ENCODE measurements at places on chromosomes 2 and 18.

DNA sequence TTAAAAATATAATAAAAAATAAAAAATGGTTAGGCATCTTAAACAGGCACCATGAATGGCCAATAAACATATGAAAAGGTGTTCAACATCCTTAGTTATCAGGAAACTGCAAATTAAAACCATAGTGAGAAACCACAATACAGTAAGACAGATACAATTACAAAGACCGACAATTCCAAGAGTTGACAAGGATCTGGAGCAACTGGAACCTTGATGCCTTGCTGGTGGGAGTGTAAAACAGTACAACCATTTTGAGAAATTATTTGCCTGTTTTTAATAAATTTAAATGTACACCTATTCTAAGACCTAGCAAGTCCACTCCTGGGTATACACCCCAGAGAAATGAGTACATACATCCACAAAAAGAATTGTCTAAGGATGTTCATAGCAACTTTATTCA is 49.1 kb downstream of the NGEF start:
- DNase-seq, result no peak

DNA sequence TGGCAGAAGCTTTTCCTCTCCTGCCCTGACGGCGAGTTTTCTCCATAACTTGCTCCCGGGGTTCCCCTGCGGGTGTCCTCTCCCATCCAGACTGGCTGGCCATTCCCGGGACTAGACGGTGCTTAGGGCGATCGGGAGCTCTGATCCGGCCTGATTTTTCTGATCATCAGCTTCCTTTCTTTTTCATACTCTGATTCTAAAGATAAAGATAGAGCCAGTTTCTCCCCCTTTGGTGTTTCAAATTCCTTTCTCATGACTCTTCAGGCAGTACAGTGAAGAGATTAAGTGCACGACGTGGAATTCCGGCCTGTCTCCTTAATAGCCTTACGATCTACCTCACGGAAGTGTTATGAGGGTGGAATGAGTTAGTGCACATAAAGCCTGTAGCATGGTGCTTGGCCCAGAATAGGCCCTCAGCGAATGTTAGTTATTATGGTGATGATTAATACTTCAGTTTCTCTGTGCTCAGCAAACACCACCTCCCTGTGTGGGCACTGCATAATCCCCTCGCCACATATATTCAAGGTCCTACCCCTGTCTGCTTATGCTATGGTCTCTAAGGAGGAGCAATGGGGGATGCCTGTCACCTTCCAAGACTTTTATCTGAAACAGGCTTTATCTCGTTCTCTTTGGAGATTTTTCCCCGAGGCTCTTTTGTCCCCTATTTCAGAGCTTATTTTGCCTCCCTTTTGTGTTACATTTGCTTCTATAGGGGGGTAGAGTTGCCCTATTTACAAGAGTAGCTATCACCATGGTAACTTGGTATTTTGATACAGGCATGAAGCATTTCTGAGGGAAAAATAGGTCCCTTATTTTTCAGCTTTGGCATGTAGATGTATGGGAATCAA is 254.8 kb downstream of the CDH2 start:
- no peak for DNase-seq

- DNase-seq, result no peak
Measured at GRCh38 chr18:11982981-11983380, 1.7 kb downstream of the IMPA2 start.

DNA sequence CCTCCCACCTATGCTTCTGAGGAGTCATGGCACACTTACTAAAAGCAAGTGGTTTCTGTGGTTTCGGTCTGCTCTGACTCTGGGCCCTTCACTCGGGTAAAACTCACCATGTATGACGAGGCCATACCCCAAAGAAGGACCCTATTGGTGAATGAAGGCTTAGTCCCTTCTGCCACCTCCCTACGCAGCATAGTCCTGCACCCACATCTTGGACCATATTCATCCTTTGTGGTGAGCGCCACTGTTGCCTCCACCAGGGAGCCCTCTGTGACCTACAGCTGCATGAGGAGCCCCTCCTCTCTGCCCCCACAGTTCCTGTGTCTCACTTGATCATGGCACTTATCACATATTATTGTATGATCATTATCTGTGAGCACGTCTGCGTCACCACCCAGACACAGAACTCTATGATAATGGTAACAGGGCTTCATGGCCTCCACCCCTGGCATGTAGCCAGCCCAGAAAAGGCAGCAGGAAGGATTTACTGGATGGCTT is 113.3 kb downstream of the TFCP2L1 start:
- no peak for DNase-seq

DNA sequence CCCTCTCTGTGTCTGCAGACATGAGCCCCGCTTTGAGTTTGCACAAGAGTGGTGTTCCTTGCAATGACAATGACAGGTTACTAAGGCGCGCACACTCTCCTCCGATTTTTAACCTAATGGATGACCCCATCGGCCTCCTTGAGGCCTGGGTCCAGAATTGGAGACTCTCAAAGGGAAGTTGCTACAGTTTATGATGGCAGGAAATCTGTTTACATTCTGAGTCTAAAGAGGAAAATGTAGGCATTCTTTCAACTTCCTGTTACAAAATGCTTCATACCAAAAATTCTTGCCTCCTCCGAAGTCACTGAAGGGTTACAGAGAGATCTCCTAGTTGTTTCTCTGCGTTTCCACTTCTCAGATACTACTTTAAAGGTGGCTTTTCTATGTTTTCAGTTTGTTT is 225.3 kb upstream of the AGAP1 start:
- DNase-seq, result no peak

DNA sequence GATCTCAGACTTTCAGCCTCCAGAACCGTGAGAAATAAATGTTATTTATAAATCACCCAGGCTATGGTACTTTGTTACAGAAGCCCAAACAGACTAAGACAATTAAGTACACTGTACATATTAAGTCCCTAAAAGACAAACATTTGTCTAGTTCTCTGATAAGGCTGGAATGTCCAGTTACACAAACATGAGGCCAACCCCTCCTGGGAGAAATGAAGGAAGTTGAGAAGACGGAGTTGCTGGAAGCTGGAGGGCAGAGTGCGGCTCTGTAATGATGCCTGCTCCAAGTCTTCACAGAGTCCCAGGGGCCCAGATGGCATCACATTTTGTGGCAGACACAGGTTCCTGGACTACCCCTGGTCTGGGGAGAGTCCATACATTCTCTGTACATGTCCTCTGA is 79.2 kb upstream of the ST8SIA3 start:
- DNase-seq, result no peak

- no peak for DNase-seq
Measured at GRCh38 chr2:187271825-187272224, 176.2 kb downstream of the CALCRL start.

- DNase-seq, result peak; percentile 81
Measured at GRCh38 chr2:234981197-234982095, 29.6 kb downstream of the SH3BP4 start.

DNA sequence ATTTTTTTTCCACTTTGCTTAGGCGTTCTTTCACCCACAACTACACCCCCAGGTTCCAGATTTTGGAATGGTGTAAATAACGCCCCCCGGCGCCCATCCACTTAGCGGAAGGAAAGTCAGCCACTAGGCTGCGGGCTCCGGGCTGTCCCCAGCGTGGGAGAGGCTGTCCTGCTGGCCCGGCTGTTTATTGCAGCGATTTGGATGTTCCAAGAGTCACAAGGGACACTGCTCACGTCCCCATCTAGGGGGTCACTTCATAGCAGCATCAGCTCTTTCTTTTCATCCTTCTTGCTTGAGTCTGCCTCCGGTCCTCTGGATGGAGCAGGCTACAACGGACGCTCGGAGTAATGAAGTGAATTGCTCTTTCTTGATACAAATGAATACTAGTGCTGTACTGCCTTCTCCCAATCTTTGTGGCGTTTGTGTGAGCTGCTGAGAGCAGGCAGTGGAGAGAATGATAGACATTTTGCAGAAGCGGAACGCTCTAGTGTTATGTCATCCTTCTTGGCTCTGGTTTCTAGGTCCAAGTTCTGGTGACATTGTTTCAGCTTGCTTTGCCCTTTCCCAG is 50.7 kb upstream of the PAIP2B start:
- peak; percentile 59 for DNase-seq

- no peak for DNase-seq
Measured at GRCh38 chr2:161131804-161132203, 28.4 kb upstream of the TANK start.

GRCh38 chr2:181552808-181553207 is 95.6 kb downstream of the ITGA4 start:
- DNase-seq, result no peak

DNA sequence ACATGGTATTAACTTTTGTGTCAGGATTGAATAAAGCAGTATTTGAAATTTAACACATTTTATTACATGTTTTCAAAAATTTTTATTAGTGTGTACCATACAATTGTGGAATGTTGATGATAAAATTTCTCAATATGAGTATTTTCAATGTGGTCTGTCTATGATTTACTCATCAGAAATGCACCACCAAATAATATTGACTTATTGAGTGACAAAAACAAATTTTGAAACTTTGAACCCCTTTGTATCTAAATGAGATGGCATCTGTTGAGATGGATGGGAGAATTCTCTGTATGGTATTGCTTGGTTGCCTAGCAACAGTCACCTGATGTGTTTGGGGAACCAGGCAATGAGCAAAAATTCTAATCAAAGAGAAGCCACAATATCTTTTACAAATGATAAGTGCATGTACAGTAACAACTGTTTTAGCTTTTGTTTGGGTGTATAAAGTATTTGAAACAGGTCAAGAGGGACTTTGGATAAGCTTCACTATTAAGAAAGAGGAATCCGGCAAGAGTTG is 400.1 kb downstream of the CCDC85A start:
- DNase-seq, result no peak

DNA sequence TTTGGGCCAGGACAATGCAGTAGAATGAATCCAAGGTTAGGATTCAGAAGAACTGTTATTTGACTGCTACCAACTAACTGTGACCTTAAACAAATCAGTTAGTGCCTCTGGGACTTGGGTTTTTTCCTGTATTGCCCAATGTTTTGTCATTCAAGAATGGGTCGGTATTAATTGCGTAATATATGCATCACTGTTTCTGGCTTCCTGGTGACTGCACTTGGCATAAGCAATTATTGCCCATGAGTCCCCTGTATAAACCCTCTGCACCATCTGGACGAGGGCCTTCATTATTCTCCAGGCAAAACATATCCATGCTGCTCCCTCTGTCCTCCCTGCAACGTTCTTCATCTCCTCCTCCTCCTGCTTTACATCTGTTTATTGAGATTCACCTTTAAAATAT is 255.8 kb upstream of the LRRTM1 start:
- DNase-seq, result no peak

DNA sequence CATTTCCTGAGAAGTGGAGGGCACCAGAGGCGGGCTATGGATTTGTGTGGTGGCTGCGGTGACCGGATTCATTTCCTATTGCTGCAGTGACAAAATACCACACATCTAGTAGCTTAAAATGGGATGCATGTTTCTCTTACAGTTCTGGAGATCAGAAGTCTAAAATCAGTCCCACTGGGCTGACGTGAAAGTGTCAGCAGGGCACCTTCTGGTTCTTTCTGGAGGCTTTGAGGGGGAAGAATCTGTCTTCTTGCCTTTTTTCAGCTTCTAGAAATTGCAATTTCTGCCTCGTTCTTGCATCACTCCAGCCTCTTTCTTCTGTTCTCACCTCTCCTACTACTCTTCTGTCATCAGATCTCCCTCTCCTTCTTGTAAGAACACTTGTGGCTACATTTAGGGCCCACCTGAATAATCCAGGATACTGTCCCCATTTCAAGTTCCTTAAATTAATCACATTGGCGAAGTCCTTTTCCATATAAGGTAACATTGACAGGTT is 111.2 kb downstream of the MARCHF4 start:
- DNase-seq, result no peak

GRCh38 chr2:120034621-120035020 is 21.7 kb downstream of the EPB41L5 start:
- no peak for DNase-seq

DNA sequence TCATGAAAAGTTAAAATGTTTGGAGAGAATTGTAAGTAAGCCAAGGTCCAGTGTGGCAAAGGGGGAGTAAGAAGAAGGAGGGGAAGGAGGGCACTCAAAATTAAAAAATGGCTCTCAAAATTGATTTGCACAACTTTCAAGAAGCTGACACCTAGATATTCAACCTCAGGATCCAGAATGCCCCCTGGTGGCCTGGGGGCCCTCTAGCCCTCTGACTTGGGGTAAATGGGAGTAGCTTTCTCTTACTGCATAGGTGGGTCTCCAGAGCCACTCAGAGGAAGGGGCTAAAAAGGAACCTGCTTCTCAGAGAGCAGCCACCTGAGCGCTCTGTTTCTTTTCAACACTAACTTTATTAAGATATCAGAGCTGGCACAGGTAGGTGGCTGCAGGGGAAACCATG is 968.5 kb downstream of the BCL11A start:
- no peak for DNase-seq

- DNase-seq, result no peak
Measured at GRCh38 chr2:106314444-106314843, 120.3 kb upstream of the UXS1 start.

DNA sequence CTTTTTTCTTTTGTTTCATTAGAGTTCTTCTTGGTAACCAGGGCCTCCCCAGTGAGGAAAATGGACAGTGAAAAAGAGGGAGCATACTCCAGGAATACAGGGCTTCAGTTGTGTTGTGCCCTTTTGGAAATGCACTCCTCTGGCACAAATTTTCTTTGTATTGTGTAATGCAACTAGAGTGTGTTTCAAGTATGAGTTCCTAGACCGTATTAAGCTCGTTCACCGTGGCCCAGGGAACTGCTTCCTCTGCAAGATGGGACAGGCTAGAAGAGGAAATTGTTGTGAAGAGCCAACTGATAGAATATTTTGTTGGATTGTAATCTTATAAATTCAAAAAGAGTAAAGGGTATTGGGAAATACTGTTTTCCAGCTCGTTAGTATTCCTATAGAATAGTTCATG is 137.2 kb upstream of the TTC39C start:
- no peak for DNase-seq

- DNase-seq, result no peak
Measured at GRCh38 chr2:121776885-121777698, 21.6 kb downstream of the TSN start.

GRCh38 chr2:216833061-216833460 is 26.8 kb downstream of the TNP1 start:
- no peak for DNase-seq

DNA sequence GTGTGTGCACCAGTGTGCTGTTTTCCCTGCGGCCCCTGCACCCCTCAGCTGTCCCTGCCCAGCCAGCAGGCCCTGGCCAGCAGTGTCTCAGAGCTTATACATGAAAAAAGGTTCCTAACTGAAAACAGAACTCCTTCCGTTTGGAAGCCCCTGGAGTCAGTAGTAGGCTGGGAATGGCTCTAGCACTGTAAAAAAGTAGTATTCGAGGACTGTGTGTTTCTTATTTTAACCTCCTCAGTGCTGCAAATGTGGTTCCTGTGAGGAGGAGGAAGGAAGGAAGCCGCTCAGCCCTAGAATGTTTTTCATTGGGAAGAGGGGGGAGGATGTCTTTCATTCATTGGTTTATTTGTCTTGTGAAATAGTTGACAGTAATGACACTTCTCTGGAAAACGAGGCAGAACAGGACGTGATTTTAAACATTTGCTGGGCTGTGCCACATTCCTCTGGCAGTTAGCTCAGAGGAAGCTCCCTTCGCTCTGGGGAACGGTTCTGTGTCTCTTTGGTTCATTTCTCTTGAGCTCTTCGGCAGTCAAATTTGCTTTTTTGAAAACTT is 103.5 kb downstream of the SPTBN1 start:
- no peak for DNase-seq

DNA sequence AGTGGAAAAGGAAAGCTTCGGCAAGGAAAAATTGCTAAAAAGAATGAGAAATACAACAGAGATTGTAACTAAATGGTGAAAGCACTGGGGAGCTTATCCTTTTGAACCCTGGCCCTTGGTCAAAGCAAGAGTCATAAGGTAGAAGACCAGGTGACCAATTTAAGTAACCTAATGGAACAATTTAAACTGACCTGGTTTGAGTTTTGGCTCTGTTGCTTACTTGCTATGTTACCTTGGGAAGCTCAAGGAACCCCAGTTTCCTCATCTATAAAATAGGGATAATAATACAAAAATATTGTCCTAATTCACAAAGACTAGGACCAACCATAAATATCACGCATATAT is 48.6 kb downstream of the NHEJ1 start:
- no peak for DNase-seq
